Glomerular endothelial cell (primary cell): ENCODE measurements at places on chromosomes 3 and 15. TPM values are rescaled to one million over a fixed set of nuclear protein-coding genes. Genes with fewer than 3 reads are reported as not detected.

Gene FSIP1
- 0.06 and 0.73 TPM in 2 replicates for total RNA-seq

Gene CPN2
- total RNA-seq, result not detected in 2 replicates

Gene NR1I2
- not detected in 2 replicates for total RNA-seq

Gene ISL2
- 0.18 and 0.19 TPM in 2 replicates for total RNA-seq

Gene BSN
- 0.10 and 0.29 TPM in 2 replicates for total RNA-seq

Gene ITIH1
- not detected in 2 replicates for total RNA-seq

Gene GRM7
- total RNA-seq, result 0.06 TPM in 1 of 2 replicates, not detected in the other

Gene MORC1
- total RNA-seq, result not detected in 2 replicates

Gene SEMA3F
- 95.6 and 106 TPM in 2 replicates for total RNA-seq

Gene CYP1A2
- not detected in 2 replicates for total RNA-seq

DNA sequence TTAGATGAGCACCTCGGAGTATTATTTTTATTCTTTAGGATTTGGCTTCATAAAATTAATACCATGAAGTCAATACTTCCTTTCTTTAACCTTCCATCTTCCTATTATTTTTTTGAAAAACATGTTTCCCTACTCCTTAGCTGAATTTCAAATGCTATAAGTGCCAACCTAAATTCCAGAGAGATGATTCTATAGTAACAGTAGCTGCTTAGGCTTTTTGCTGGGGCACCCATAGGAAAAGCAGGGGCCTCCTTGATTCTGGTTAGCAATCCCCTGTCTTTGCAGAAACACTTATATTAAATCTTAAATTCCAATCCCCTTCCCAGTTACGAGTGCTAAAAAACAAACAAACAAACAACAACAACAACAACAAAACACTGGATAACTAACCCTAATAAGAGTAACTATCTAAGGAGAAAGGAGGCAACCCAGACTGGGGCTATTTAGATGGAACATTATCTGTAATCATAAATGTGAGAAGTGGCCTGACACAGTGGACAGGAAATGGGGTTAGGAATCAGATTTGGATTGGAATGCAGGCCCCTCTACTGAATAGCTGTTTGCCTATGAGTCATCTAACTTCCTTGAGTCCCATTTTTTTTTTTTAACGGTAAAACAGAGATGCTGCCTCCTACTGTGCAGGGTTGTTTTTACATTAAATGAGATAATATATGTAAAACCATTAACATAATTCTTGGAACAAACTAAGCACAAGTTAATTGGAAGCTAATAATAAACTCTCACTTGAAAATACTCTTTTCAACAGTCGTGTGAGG is 148.1 kb downstream of the WDR72 start:
- peak; percentile 27 for DNase-seq

GRCh38 chr3:178787960-178788359 is 251.7 kb downstream of the KCNMB2 start:
- no peak for DNase-seq

DNA sequence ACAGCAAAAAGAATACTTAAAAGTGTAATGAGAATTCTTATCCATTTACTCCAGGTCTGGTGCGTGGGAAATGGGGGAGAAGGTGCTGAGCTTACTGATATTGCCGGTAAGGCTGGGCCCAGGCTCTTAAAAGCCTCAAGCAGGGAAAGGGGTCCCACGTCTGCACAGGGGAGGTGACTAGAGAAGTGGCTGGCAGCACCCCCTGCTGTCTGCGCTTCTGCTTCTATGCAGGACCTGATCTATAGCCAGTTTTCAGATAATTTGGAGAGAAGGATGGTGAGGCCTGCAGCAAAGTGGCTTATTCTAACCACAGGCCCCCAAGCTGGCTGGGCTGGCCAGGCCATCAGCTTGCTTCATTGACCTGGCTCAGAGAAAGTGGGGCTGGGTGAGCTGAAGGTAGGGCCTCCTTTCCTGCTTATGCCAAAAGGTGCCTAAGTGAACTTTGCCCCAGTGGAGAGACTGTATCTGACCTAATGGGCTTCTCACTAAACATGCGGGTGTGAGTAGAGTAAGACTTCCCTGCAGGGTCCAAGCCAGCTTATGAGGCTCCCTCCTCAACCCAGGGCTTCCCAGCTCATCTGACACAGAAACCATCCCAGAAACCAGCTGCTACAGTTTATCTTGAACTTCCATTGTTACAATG is 30.9 kb upstream of the ATP1B3 start:
- DNase-seq, result no peak

DNA sequence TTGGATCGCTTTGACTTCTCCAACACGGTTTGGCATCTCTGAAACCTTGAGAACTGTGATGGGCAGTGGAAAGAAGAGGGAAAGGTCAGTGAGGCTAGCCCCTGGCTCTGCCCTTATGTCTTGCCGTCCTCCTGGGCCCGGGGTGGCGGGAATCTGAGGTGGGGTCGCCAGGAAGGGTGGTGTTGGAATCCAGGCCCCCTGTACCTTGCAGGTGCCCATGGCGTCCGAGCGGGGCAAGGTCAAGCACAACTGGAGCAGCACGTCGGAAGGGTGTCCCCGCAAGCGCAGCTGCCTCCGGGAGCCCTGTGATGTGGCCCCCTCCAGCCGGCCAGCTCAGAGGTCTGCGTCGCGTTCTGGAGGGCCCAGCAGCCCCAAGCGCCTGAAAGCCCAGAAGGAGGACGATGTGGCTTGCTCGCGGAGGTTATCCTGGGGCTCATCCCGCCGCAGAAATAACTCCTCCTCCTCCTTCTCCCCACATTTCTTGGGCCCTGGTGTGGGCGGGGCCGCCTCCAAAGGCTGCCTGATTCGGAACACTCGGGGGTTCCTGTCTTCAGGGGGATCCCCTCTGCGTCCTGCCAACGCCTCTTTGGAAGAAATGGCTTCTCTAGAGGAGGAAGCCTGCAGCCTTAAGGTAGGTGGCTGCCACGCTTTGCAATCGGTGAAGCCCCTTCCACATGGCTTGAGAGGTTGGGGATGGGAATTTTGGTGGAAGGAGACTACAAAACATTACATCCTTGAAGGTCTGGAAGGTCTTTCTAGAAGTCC is 907 bp downstream of the TATDN2 start:
- DNase-seq, result no peak

- DNase-seq, result no peak
Measured at GRCh38 chr3:85360742-85361387, 402.1 kb downstream of the CADM2 start.

GRCh38 chr3:169104972-169105371 is 558.5 kb downstream of the MECOM start:
- DNase-seq, result no peak

- DNase-seq, result no peak
Measured at GRCh38 chr3:140597792-140598191, 80.1 kb upstream of the TRIM42 start.

DNA sequence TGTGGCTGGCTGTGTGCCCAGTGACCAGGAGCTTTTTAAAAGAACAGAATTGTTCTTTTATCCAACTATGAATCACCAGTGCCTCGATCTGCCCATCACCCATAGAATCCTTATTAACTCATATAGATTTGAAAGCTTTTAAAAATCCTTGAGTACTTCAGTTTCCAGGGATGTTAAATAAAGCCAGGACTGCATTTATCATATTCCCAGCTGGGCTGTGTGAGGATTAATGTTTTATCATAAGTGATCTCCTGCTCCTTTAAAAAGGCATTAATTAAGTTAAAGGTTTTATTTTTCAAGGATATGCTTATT is 234.0 kb downstream of the MYRIP start:
- DNase-seq, result peak; percentile 23

GRCh38 chr3:54071601-54072000 is 50.8 kb upstream of the CACNA2D3 start:
- no peak for DNase-seq

DNA sequence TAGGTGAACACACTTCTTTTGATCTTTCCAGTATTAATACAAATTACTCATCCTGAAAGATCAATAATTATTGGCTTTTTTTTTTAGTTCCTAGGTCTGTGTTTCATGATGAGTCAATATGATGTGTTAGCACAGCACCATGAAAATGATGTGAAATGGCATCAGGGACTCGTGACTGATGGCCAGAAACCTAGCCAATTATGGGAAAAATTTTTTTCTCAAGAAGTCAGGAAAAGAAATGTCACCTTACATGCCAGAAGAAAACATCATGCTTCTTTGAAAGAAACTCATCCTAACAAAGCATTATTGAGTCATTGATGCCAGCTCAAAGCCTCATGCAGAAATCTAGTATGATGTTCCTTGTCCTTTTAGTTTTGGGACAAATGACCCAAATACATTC is 468.3 kb upstream of the CBLB start:
- DNase-seq, result no peak

GRCh38 chr3:46878781-46879436 is 1.4 kb downstream of the PTH1R start:
- no peak for DNase-seq

DNA sequence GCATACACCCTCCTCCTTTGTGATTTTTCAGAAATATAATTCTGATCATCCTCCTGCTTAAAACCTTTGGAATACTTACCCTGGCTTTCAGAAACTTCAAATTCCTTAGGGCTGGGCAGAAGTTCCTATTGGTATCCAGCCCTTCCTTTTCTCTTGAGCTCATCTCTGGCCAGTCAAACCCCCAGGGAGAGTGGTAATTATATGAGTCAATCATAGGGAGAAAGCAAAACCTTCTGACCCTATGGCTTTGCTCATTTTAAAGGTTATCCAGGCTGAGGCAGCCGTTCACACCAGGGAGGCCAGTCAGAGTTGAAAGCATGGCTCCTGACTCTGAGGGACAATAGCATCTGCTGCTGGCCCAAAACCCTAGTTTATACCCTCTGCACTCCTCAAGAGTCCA is 23.9 kb upstream of the CTNNB1 start:
- DNase-seq, result no peak

GRCh38 chr3:14461748-14462324 is 59.4 kb downstream of the SLC6A6 start:
- no peak for DNase-seq

DNA sequence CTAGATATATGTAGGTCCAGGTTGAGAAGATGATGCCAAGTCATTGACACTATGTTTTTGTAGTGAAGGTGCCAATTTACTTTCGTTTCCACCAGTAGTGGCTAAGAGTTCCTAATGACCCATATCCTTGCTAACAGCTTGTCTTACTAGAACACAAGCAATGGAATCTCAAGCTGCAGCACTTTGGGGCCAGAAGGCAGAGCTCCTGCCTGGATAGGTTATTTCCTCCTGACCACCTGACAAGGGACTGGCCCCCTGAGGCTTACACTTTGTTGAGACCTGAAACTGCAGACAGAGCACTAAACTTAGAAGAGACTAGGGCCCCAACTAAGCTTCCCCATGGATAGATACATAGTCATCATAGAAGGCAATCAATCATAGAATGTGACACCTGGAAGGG is 11.7 kb downstream of the ONECUT1 start:
- no peak for DNase-seq

DNA sequence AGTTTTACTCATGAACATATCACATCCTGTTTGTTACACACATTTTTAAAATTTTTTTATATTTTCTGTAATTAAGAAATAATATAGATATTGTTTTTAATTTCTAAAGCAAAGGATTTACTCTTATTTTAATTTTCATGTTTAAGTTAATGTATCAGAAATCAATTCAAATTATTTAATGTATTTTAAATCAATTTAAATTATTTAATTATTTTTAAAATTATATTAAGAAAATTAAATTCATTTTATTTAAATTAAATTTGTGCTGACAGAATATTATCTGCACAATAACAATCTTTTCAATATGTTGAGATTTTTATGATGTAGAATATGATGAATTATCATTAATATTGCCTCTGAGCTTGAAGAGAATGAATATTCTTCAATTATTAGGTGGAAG is 681.2 kb upstream of the ALCAM start:
- DNase-seq, result no peak

GRCh38 chr15:75194397-75194796 is 7.3 kb upstream of the C15orf39 start:
- no peak for DNase-seq

DNA sequence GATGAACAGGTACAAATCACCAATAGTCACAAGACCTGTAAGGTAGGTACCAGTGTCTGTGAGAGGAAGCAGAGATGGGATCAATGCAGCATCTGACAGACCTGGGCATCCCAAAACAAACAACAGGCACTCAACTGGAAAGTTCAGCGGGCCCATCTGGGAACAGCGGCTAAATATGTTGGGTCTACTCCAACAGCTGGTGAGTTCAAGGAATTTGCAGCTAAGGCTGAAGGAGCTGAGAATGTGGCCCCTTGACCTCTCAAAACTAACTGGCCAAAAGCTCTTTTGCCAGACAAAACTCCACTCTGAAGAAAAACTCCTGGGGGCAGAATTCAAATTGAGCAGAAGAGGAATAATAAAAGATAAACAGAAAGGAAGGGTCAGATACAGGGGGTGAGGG is 24.4 kb downstream of the AVEN start:
- DNase-seq, result no peak

DNA sequence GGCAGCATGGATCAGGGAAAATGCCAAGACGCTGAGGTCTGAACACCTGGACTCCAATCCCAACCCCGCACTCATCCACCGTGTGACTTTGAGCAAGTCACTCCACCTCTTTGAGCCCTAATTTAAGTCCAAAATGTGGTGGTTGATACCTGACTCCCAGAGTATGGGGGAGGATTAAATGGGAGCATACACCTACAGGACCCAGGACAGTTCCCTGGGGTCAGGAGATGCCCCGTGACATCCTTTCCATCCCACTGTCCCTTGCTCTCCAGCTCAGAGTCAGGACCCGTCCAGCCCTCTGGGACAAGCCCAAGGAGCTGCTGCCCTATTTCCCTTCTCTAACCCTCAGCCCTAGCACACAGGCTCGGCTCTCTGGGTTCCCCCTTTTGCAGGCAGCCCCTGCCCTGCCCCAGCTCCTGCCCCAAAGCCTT is 276.4 kb downstream of the XXYLT1 start:
- no peak for DNase-seq

GRCh38 chr3:69370901-69371301 is 15.0 kb downstream of the FRMD4B start:
- DNase-seq, result no peak

- DNase-seq, result no peak
Measured at GRCh38 chr3:58288011-58288728, 17.9 kb upstream of the RPP14 start.

DNA sequence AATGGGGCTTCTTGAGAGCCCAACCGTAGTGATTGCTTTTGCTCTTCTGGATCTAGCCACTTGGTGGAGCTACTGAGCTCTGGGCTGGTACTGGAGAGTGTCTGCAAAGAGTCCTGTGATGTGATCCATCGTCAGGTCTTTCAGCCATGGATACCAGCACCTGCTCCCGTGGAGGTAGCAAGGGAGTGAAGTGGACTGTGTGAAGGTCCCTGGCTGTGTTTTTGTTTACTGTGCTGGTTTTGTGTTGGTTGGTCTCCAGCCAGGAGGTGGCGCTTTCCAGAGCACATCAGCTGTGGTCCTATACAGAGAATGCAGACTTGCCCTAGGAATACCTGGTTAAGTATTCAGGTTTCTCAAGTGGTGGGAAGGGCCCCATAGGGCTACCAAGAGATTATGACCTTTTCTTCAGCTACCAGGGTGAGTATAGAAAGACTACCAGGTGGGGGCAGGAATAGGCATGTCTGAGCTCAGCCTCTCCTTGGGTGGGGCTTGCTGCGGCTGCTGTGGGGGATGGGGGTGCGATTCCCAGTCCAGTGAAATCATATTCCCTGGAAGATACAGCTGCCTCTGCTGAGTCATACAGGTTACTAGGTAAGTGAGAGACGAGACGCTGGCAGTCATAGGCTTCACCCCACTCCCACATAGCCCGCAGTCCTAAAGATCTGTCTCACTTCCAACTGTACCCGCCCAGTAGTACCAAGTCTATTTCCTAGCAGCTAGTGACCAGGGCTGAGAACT is 733.7 kb downstream of the ZNF385D start:
- no peak for DNase-seq
